ENCODE measurements at places on chromosomes 6 and 20.

DNA sequence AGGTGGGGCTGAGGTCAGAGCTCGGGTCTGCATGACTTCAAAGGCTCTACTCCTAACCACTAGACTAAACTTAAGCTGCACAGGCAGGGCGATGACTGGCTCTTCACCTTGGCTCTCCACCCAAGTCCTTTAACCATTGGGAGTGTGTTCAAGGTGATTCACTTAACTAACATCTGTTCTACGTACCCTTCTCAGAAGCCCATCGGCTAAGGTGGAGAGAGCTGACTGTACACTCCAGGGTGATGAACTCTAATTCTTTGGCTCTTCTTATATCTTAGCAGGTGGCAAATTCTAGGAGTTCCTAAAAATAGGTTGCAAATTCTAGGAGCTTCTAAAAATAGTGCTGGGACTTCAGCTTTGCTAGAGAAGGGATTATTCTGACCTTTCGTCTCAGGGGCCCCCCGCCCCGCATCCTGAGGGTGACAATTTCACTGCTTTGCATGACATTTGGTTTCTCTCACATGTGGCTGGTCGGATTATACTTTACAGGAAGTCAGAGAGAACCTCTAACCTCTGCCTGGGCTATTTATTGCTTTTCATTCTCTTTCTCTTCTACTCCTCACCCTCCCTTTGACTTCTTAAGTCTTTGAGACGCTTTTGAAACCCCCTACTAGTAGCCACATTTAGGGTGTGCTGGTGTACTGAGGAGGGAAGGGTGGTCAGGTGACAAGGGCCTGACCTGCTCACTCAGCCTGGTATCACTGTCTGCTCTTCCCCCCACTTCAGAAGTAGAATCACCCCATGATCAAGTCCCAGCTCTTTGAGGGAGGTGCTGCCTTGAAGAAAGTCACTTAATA is 55.5 kb downstream of the PRDM1 start:
- peak; percentile 58 for DNase-seq

GRCh38 chr20:56392881-56393482 is 537 bp downstream of the CSTF1 start:
- DNase-seq, result no peak

DNA sequence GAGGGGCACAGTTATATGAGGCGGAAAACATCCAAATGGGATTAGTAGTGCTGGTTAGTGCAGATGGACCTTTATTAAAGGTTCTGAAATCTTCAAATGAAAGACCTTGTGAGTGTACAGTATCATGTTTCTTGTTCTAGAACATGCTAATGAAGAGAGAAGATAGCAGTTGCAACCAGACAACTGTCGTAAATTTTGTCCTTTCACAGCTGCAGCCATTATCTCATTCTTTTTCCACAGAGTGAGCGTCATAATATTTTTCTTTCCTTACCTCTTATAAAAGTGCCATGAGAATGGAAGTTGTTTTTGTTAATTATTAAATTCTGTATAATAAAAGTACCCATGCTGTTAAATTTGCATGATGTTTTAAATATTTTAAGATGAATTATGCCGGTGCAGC is 4.4 kb upstream of the C6orf163 start:
- DNase-seq, result no peak

GRCh38 chr6:42727087-42727611 is 4.8 kb upstream of the PRPH2 start:
- peak; percentile 24 for DNase-seq

GRCh38 chr20:46651091-46651962 is at the start of gene SLC13A3:
SLC13A3 (minus strand) TSS chr20:46651459; CDS start chr20:46651421, 38 bp downstream.
- no peak for DNase-seq

- DNase-seq, result no peak
Measured at GRCh38 chr6:137040393-137040792, 4.4 kb downstream of the IL20RA start.

GRCh38 chr6:166446146-166446545 is 63.4 kb upstream of the MPC1 start:
- no peak for DNase-seq

GRCh38 chr20:44282192-44282591 is 28.8 kb downstream of the FITM2 start:
- no peak for DNase-seq

GRCh38 chr6:148364056-148364824 is 21.6 kb downstream of the SASH1 start:
- DNase-seq, result no peak

- DNase-seq, result no peak
Measured at GRCh38 chr20:2335096-2335870, 39.5 kb downstream of the TGM3 start.

GRCh38 chr6:23175391-23175790 is 606.0 kb downstream of the HDGFL1 start:
- no peak for DNase-seq

GRCh38 chr6:138155443-138155842 is 6.3 kb upstream of the ARFGEF3 start:
- no peak for DNase-seq

DNA sequence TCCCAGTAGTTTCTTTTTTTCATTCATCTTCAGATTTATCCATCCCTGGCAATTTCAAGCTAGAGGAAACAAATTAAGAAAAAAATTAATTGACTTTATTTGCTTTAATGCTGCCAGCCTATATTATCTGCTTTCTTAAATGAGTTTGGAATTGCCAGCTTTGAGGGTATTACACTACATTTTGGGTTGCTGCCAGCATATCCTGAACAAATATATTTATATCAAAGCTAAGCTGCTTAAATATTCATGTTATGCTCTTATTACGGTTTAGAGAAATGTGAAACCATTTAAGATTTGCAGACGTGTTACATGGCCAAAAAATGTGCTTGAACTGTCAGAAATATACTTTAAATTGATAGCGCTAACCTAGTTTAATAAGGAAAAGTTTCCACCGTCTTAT is 59.7 kb downstream of the GRIK2 start:
- no peak for DNase-seq

GRCh38 chr20:40565682-40566040 is 123.4 kb downstream of the MAFB start:
- no peak for DNase-seq

GRCh38 chr6:147204060-147204785 is at the start of gene STXBP5:
STXBP5 (plus strand) TSS chr6:147204417; CDS start chr6:147204533, 116 bp downstream.
- peak; percentile 39 for DNase-seq

DNA sequence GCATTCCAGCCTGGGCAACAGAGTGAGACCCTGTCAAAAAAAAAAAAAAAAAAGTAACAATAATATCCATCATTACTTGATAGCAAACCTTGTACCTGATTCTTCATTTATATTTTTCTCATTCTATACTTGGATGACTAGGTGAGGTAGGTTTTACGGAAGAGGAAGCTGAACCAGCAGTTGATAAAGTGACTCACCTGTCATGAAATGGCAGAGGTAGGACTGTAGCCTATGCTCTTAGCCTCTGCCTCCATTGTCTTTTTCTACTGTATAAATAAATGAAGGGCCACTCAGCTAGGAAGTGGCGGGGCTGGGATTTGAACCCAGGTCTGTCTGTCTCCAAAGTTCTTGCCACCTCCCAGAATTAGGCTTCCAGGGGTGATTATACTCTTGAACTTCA is 20.7 kb upstream of the EPB41L1 start:
- DNase-seq, result no peak

DNA sequence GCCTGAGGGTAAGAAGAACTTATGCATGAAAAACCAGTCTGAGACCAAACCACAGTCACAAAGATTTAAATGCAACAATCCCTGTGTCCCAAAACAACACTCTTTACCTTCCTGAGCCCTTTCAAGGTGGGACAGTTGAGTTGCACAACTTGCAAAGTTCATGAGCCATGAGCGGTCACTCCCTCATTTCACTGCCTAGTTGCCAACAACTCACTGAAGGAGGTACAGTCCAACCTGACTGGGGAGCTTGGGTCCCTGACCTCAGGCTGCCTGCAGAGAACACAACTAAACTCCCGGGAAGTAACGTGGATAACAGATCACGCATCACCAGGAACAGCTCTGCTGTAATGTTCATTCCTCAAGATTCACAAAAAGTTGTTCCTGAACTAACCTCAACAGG is 69.4 kb downstream of the MBOAT1 start:
- no peak for DNase-seq

DNA sequence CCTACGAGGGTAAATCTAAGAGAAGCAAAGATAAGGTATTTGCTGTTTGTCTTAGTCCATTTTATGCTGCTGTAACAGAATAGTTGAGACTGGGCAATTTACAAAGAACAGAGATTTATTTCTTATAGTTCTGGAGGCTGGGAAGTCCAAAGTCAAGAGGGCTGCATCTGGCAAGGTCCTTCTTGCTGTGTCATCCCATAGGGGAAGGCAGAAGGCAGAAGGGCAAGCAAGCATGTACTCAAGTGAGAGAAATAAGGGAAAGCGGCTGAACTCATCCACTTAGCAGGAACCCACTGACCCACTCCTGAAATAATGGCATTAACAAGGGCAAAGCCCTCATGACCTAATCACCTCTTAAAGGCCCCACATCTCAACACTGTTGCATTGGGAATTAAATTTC is 102.7 kb downstream of the AGPAT4 start:
- no peak for DNase-seq

GRCh38 chr20:34074101-34074760 is 37.8 kb downstream of the EIF2S2 start:
- DNase-seq, result peak; percentile 30

GRCh38 chr6:8733879-8734278 is 298.5 kb upstream of the SLC35B3 start:
- no peak for DNase-seq

GRCh38 chr6:8642131-8642530 is 206.8 kb upstream of the SLC35B3 start:
- DNase-seq, result no peak

GRCh38 chr6:85705220-85705619 is 62.5 kb upstream of the SYNCRIP start:
- no peak for DNase-seq

DNA sequence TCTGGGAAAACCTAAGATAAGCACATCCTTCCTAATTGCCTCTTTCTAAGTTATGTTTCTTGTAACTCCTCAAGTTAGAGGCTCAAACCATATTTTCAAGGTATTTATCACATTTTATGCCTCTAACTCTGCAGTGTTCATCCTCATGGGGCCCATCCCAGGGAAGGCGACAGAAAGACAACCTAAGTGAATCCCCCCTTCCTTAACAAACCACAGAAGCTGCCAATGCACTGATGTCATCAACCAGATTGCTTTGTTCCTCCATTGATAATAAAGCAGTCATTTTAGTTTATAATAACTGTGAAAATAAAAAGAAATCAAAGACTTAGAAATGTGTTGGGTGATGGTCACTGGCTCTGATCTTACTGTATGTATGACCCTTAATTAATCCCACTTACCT is 119.5 kb upstream of the TCF21 start:
- no peak for DNase-seq

DNA sequence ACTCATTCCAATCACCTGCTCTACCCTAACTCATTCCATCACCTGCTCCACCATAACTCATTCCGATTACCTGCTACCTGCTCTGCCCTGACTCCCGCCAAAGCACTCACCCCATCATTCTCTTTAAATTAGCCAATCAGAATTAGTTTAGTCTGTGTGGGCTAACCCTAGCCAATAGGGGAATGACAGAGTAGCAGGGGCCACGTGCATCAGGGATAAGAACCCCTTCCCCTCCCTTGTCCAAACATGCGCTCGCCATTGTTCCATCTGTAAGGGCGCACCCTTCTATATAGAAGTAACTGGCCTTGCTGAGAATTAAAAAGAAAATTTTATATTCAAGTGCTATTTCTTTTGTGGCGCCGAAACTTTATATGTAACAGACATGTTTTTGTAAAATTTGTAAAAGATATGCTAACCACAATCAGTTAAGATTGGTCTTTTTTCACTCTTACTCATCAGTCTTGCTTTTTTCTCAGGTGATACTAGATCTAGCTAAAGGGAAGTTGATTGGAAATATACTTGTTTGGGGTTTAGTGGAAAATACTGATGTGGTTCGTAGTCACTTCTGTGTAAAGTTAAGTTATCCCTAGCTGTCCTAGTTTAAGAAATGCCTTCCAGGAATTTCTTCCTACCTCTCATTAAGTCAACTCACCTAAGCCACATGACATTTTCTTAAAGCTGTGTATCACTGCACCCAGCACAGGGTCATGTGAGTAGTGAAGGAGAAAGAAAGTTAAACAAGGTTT is 16.5 kb downstream of the RTN4IP1 start:
- no peak for DNase-seq

DNA sequence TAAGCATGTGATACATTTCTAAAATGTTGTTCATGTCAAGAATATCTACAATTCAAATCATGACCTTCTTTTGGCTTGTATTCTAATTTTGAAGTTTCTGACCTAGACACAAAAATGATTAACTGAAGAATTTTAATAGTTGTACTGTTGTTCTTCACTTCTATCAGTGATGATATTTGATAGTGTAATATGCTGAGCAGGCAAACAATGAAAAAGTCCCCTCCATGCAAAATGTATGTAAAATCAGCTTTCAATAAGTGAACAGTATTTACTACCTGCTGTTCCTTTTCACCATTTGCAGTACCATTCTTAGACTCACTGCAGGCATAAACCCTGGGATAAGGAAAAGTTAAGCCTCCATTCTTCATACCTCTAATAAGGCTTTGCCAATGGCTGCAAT is 201.5 kb downstream of the LAMA2 start:
- DNase-seq, result no peak

- DNase-seq, result no peak
Measured at GRCh38 chr6:169132352-169132940, 121.2 kb downstream of the THBS2 start.

- DNase-seq, result peak; percentile 4
Measured at GRCh38 chr6:39791850-39792539, at the start of gene DAAM2. DAAM2 (plus strand) TSS chr6:39792376; CDS start chr6:39856303, 63,927 bp downstream.

GRCh38 chr20:11453430-11453829 is 464.3 kb upstream of the BTBD3 start:
- no peak for DNase-seq

- no peak for DNase-seq
Measured at GRCh38 chr20:59603781-59604541, at the start of gene PHACTR3. PHACTR3 (plus strand) TSS chr20:59604540; CDS start chr20:59605015, 475 bp downstream.

DNA sequence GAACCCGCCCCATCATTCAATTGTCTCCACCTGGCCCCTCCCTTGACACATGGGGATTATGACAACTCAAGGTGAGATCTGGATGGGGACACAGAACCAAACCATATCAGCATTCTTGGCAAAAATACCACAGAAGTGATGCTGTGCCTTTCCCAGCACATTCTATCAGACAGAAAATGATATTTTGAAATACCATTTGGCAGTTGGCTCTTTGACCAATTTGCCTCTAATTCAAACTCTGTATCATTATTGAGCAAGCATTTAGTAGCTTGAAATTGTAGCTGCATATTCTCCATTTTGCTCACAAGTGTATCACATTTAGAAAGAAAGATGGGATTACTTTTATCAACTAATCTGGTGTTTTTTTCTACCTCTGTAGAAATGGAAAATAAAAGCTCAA is 64.0 kb downstream of the PLCB1 start:
- DNase-seq, result no peak

DNA sequence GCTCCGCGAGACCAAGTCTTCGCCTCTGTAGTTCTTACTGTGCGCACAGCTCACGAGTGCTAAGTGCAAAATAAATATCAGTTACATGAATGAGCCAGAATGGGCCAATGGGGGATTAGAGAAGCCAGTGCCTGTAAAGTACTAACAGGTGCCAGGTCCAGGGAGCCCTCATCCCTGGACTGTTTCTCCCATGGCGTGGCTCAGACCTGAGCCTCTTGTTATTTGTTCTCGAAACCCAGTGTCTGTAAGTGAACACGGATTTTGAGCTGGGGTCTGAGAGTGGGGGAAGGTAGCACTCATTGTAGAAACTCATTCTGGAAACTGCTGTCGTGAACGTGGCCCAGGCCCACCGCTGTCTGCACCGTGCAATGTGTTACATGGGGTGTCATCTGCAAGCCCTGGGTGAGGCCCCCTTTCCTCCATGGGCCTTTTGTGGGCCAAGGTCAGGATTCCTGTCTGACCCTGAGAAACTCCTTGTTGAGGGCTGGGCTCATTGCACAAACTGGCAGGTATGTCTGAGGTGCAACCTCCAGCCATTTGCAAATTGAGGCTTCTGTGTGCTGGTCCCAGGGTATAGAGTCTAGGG is 154.7 kb downstream of the SYCP2 start:
- DNase-seq, result no peak
